Activated naive CD8-positive, alpha-beta T cell treated with anti-CD3 and anti-CD28 coated beads for 36 hours (primary cell): ENCODE measurements at places on chromosomes 2 and 18. TPM values are rescaled to one million over a fixed set of nuclear protein-coding genes. Genes with fewer than 3 reads are reported as not detected.

GRCh38 chr2:42217914-42218313 lies 48.8 kb downstream of the EML4 start:
- no peak overlapping the region for H3K4me3 ChIP-seq
- peaks cover 43% of the 10 kb centered on the region for H3K4me1 ChIP-seq
- DNase-seq: no peak
- peaks cover 30% of the 10 kb centered on the region for H3K36me3 ChIP-seq

- H3K4me3 ChIP-seq: no peak overlapping the region
- H3K4me1 ChIP-seq: no peaks in the 10 kb centered on the region
- no peak overlapping the region for H3K27ac ChIP-seq
- no peaks in the 10 kb centered on the region for H3K36me3 ChIP-seq
- DNase-seq: no peak
- no peaks in the 10 kb centered on the region for H3K27me3 ChIP-seq
Observed at GRCh38 chr18:50862401-50862800, 16.5 kb upstream of the ME2 start.

GRCh38 chr2:96514521-96514920 lies 9.4 kb upstream of the NEURL3 start:
- no peaks in the 10 kb centered on the region for H3K4me1 ChIP-seq
- peaks cover 5% of the 10 kb centered on the region for H3K36me3 ChIP-seq
- no peak for DNase-seq
- no peak overlapping the region for H3K27ac ChIP-seq
- H3K27me3 ChIP-seq: peaks cover 7% of the 10 kb centered on the region

The ACTG2 gene
- total RNA-seq: 0.12 TPM

The ASB18 gene
- total RNA-seq: not detected

The MEIS1 gene
- total RNA-seq: not detected
